ENCODE measurements at places on chromosomes 12 and 14. TPM values are rescaled to one million over a fixed set of nuclear protein-coding genes. Genes with fewer than 3 reads are reported as not detected.

The LAG3 gene
- 0.90 TPM for total RNA-seq

The KRT75 gene
- 0.15 TPM for total RNA-seq

The SLC11A2 gene
- total RNA-seq: 20.2 TPM

The TAS2R10 gene
- total RNA-seq: not detected

The SSPN gene
- total RNA-seq: 0.45 TPM

The VWF gene
- total RNA-seq: 0.27 TPM

The USP44 gene
- total RNA-seq: 0.09 TPM

The RASAL1 gene
- total RNA-seq: 0.27 TPM

The RHOJ gene
- total RNA-seq: not detected

The DTX1 gene
- 0.26 TPM for total RNA-seq

The DCN gene
- total RNA-seq: not detected

The KRAS gene
- total RNA-seq: 18.0 TPM

The KRT79 gene
- 0.06 TPM for total RNA-seq

The SYNDIG1L gene
- total RNA-seq: not detected
